ENCODE measurements at places on chromosomes 11 and 22. TPM values are rescaled to one million over a fixed set of nuclear protein-coding genes. Genes with fewer than 3 reads are reported as not detected.

The ASPHD2 gene
- total RNA-seq: 0.73 TPM

The SHANK3 gene
- total RNA-seq: 2.2 TPM

The C1QTNF5 gene
- 0.73 TPM for total RNA-seq

The TRIM51 gene
- total RNA-seq: not detected

The SEC14L6 gene
- not detected for total RNA-seq

The MISFA gene
- total RNA-seq: 0.59 TPM

The CABP7 gene
- not detected for total RNA-seq

The EFCAB6 gene
- total RNA-seq: 2.6 TPM

The TRPM5 gene
- total RNA-seq: not detected

The IFITM2 gene
- 170 TPM for total RNA-seq

The MFRP gene
- total RNA-seq: not detected

The APOBEC3H gene
- total RNA-seq: 0.59 TPM

The MMP12 gene
- 0.59 TPM for total RNA-seq

The IL17REL gene
- not detected for total RNA-seq

The GSTT2B gene
- total RNA-seq: 8.5 TPM

The BRMS1 gene
- 39.7 TPM for total RNA-seq

The CSRP3 gene
- total RNA-seq: not detected

The SLC22A9 gene
- not detected for total RNA-seq

The KRTAP5-10 gene
- total RNA-seq: not detected

The TRIM34 gene
- 5.9 TPM for total RNA-seq

The TTC36 gene
- 0.20 TPM for total RNA-seq

The NCAPH2 gene
- total RNA-seq: 35.3 TPM

The SYT8 gene
- not detected for total RNA-seq

The PGA5 gene
- 0.37 TPM for total RNA-seq

The CCDC116 gene
- total RNA-seq: under 0.01 TPM

The ILK gene
- total RNA-seq: 110 TPM

The SYCE3 gene
- not detected for total RNA-seq

The AQP11 gene
- 1.1 TPM for total RNA-seq

The ELMOD1 gene
- under 0.01 TPM for total RNA-seq

The ACR gene
- not detected for total RNA-seq

The TBCEL gene
- total RNA-seq: 15.8 TPM

The DSCAML1 gene
- total RNA-seq: not detected

The OR8G5 gene
- total RNA-seq: not detected

The CARNS1 gene
- total RNA-seq: under 0.01 TPM

The PYGM gene
- total RNA-seq: 0.37 TPM

The SGSM1 gene
- under 0.01 TPM for total RNA-seq

The MMP7 gene
- not detected for total RNA-seq

The OSBP2 gene
- total RNA-seq: 20.1 TPM

The ADAMTS15 gene
- 66.9 TPM for total RNA-seq

The RNF214 gene
- total RNA-seq: 10.3 TPM

The MOGAT2 gene
- not detected for total RNA-seq

The ENTHD1 gene
- not detected for total RNA-seq

The SLC22A12 gene
- total RNA-seq: not detected

The RIC3 gene
- total RNA-seq: not detected

The COMMD9 gene
- 39.9 TPM for total RNA-seq

The LRRC55 gene
- total RNA-seq: not detected

The APOL5 gene
- total RNA-seq: not detected

The CELSR1 gene
- total RNA-seq: 1.1 TPM

The CHRM1 gene
- not detected for total RNA-seq

The DDIAS gene
- total RNA-seq: 8.0 TPM

The SLC25A18 gene
- 0.73 TPM for total RNA-seq

The OR4D11 gene
- not detected for total RNA-seq

The CNTF gene
- total RNA-seq: 2.9 TPM

The OTOG gene
- not detected for total RNA-seq

The VPREB1 gene
- not detected for total RNA-seq

Data from subcutaneous preadipocyte (primary cell).